ENCODE measurements at places on chromosomes 6 and 20. TPM values are rescaled to one million over a fixed set of nuclear protein-coding genes. Genes with fewer than 3 reads are reported as not detected.

DNA sequence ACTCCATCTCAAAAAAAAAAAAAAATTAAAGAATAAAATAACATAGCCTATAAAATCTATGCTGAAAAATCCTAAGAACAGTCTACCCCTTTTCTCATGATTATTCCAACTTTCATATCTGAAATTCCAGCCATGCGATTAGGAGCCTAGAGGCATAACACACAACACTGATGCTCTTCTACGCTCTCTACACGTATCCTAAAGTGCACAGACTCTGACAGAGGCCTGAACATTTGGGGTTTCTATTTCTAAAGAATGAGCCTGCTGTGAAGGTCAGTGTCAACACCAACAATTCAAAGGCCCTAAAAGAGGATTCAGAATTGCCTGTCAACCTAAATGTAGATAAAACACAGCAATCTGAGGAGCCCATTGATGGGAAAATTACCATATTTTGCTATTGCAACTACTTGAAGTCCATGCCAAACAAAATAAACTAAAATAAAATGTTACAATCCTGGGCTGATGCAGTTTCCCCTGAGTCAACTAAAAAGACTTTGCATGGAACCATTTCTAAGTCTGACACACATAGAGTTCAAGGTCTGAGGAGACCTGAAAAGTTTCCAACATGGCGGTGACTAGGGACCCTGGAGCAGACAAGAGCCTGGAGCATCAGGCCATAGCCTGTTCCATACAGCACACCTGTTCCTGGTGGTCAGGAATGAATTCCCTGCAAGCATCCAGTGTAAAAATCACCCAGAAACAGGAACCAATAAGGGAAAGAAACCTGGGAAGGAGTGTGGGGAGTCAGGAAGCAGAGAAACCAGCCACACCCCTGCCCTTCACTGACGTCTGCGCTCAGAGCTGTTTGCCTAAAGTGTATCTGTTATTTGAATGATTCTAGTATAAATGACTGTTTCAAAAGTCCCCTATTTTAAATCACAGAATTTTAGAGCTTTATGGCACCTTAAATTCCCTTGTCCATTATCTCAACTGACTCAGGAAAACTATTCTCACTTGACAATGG lies 11.8 kb downstream of the NINL start:
- no peak for DNase-seq

The TTBK1 gene
- 0.17 TPM for polyA plus RNA-seq

The SPTLC3 gene
- polyA plus RNA-seq, result 3.2 TPM

DNA sequence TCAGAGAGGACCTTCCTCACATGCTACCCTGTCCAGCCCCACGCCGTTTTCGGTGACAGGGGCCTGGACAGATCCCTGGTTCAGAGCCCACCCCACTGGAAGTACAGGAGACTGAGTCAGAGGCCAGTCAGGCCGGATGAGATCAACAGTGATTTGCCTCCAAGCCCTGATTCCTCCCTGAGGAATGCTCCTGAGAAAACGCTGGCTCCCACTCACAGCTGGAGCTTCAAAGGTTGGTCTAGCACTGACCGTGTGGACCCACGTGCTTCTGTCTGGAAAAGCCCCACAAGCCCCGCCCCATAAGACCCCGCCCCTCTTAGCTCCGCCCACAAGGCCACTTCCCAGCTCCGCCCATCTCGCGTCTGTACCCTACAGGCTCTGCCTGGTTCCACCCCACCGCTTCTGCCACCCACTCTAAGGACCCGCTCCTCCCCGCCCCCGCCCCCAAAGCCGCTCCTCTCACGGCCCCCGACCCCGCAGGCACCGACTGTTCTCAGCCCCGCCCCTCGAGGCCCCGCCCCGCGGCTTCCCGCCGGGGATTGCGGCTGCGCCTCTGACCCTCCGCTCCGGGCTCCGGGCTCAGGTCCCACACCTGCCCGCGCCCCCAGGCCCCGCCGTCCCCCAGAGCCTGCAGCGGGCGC lies 64.9 kb upstream of the BHLHE23 start:
- peak; percentile 4 for DNase-seq

The NINL gene
- 36.1 TPM for polyA plus RNA-seq

DNA sequence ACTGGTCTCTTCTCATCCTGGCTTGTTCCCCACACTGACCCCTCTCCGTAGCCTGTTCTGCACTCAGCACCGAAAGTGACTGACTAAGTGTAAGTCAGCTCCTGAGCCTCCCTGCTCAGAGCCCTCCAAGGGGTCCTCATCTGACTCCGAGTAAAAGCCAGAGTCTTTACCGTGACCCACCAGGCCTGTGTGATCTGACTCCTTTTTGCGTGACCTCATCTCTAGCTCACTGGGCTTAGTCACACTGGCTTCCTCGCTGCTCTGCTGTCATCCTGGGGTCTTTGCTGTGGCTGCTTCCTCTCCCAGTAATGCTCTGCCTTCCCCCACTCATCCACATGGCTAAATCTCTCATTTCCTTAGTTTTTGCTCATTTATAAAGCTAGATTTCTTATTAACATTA lies 116.6 kb downstream of the PLCB4 start:
- no peak for DNase-seq

DNA sequence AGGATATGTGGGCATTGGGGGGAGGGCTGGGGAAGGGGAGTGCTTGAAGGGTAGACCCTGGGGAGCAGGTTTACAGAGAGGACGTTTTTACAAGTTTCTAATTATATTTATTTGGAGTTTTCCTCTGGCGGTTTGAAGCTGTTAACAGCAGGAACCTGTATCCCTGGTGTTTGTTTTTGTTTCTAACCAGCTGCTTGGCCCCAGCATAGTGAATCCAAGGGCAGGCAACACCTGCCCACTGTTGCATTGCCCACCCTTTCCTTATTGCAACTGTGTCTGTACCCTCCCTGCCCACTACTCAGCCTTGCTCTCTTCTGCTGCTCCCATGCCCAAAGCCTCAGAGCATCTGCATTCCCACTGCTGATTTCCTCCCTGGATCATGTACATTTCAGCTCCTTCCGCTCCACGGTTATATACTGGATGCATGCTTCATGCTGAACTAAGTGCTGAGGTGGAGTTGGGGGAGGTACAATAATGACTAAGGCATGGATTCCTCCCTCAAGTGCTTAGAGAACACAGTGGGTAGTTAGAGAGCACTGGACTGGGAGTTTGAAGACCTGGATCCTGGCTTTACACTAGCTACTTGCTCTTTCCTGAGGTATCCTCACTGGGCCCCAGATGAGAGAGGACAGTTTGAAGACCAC lies 6.0 kb downstream of the SCUBE3 start:
- DNase-seq, result no peak

DNA sequence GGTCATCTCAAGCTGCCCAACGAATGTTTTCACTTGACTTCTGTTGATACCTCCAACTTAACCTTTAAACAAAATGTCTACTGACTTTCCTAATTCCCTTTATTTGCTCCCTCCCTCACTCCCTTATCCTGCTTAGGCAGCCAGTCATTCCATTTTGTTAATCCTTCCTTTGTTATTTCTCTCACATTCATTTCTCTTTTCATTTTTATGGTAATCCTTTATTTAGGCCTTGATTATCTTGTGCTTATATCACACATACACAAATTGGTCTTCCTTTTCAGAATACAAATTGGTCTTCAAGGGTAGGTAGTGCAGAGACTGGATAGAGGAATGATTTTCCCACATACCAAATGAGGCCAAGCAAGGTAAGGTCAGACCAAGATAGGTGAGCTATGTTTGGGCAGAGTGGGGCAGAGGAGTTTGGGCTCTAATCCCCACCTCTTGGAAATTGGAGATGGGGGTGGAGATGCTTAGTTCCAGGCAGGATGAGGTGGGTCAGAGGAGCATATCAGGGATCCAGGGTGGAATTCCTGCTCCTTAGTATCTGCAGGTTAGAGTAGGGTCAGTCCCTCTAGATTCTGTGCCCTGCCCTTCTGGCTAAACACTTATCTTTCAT lies 2.0 kb upstream of the SPACA1 start:
- no peak for DNase-seq

The DUSP15 gene
- 7.2 TPM for polyA plus RNA-seq

- DNase-seq, result no peak
Observed at GRCh38 chr6:45614488-45615285, 237.0 kb upstream of the SUPT3H start.

GRCh38 chr20:43669332-43669731 lies 2.4 kb downstream of the MYBL2 start:
- no peak for DNase-seq

DNA sequence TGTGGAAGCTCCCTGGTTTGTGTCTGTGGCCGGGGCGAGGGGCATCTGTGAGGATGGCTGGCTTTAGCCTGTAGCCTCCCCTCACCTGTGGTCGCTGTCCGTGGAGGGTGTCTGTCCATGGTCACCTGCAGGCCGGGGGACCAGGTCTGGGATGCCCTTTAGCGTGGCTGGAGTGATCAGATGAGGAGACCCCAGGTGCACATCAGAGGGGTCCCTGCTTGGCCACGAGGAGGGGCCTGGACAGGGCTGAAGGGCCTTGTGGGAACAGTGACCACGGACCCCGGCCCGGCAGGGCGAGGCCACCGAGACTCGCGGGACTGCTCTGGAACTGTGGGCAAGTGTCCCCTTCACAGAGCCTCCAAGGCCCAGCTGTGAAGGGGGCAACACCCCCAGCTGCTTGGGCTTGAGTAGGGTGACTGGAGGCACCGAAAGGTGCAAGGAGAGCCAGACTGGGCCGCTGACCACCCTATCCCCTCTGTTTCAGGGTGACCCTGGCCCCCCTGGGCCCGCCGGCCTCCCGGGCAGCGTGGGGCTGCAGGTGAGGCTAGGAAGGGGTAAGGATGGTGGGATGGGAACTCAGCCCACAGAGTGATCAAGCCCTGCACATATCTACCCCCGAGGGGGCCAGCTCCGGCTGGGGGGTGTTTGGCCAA lies 8.6 kb downstream of the COL9A3 start:
- no peak for DNase-seq

DNA sequence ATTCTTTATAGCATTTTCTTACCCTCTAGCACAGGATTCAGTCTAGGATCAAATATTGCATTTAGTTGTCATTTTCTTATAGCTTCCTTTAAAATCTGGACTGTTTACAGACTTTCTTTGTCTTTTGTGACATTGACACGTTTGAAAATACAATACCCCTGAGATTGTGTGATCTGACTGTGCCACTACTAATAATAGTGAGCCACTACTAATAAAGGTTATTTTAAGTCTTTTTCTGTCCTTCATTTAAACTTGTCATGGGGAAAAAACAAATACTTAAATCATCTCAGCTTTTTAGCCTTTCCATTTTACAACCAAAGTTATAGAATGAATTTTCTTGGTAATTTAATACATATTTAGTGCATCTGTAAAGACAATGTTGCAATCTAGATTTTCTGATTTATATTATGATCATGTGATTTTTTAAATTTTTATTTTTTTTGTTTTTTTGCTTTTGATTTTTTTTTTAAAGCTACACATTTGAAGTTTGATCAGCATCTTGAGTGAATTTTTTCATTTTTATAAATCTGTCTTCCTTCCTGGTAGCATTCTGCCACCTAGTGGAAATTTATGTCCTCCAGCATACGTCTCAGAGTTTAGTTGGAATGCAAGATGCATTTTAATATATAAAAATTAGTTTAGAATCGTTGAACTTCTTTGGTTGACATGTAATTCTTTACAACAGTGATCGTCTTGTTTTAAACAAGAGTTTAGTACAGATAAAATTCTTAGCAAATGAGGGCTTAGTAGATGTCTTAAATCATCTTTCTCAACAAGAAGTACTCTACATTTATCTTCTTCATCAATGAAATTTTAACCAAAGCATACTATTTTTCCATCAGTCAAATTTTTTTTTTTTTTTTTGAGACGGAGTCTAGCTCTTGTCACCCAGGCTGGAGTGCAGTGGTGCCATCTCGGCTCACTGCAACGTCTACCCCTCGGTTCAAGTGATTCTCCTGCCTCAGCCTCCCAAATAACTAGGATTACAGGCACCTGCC lies 119.4 kb downstream of the NCOA3 start:
- peak; percentile 82 for DNase-seq

GRCh38 chr20:6341491-6341890 lies 218.7 kb upstream of the FERMT1 start:
- no peak for DNase-seq

The MLIP gene
- polyA plus RNA-seq, result 42.2 TPM

The DSE gene
- 12.7 TPM for polyA plus RNA-seq

GRCh38 chr6:39188098-39188450 lies 41.2 kb downstream of the KCNK5 start:
- no peak for DNase-seq

GRCh38 chr6:149913085-149913484 lies 9.8 kb downstream of the RAET1G start:
- DNase-seq, result no peak

GRCh38 chr6:109892451-109893435 lies 85.4 kb upstream of the GPR6 start:
- DNase-seq, result no peak

GRCh38 chr20:41350408-41350962 lies 9.9 kb downstream of the LPIN3 start:
- no peak for DNase-seq

The PTGIS gene
- 6.1 TPM for polyA plus RNA-seq

The BTNL2 gene
- not detected for polyA plus RNA-seq

The SIRPB1 gene
- polyA plus RNA-seq, result not detected

DNA sequence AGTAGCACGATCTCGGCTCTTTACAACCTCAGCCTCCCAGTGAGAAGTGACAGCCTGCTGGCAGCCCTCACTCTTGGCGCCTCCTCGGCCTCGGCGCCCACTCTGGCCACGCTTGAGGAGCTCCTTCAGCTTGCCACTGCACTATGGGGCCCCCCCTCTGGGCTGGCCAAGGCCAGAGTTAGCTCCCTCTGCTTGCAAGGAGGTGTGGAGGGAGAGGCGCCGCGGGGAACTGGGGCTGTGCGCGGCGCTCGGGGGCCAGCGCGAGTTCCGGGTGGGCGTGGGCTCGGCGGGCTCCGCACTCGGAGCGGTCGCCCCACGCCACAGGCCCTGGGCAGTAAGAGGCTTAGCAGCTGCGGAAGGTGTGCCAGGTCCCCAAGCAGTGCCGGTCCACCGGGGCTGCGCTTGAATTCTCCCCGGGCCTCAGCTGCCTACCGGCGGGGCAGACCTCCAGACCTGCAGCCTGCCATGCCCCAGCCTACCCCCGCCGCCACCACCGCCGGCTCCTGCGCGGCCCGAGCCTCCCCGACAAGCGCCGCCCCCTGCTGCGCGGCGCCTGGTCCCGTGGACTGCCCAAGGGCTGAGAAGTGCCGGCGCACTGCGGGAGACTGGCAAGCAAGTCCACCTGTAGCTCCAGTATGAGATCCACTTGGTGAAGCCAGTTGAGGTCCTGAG lies 22.0 kb upstream of the NUP153 start:
- DNase-seq, result no peak

The TXLNB gene
- polyA plus RNA-seq, result 6.2 TPM

The COL20A1 gene
- 1.4 TPM for polyA plus RNA-seq

The APOM gene
- 3.5 TPM for polyA plus RNA-seq

DNA sequence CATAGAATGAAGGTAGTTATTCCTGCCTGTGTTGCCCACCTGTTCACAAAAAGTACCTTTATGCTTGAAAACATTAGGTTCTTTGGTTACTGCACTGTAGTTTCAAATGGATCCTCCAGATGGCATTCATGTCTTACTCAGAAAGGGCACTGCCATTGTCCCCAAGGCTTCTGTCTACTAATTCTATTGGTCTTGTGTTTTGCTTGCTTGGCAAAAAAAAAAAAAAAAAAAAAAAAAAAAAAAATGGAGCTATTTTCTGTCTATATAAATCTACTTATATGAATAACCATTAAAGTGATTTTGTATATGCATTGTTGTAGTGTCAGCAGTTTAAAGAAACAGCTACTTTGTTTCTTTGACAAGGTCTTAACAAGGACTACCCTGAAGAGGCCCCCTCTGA lies 12.7 kb upstream of the EFHC1 start:
- peak; percentile 60 for DNase-seq

The LRRC73 gene
- 2.9 TPM for polyA plus RNA-seq

GRCh38 chr6:53959717-53960116 lies 151.5 kb upstream of the MLIP start:
- no peak for DNase-seq

The SLC17A2 gene
- polyA plus RNA-seq, result not detected

The SLC17A3 gene
- polyA plus RNA-seq, result not detected

GRCh38 chr20:33410081-33410742 lies 8.9 kb upstream of the CDK5RAP1 start:
- no peak for DNase-seq

All from cardiac muscle cell (in vitro differentiated cells and primary cell).